Spinal cord (tissue), 10 donors: ENCODE measurements at places on chromosomes 13 and 19. TPM values are rescaled to one million over a fixed set of nuclear protein-coding genes. Genes with fewer than 3 reads are reported as not detected.

DNA sequence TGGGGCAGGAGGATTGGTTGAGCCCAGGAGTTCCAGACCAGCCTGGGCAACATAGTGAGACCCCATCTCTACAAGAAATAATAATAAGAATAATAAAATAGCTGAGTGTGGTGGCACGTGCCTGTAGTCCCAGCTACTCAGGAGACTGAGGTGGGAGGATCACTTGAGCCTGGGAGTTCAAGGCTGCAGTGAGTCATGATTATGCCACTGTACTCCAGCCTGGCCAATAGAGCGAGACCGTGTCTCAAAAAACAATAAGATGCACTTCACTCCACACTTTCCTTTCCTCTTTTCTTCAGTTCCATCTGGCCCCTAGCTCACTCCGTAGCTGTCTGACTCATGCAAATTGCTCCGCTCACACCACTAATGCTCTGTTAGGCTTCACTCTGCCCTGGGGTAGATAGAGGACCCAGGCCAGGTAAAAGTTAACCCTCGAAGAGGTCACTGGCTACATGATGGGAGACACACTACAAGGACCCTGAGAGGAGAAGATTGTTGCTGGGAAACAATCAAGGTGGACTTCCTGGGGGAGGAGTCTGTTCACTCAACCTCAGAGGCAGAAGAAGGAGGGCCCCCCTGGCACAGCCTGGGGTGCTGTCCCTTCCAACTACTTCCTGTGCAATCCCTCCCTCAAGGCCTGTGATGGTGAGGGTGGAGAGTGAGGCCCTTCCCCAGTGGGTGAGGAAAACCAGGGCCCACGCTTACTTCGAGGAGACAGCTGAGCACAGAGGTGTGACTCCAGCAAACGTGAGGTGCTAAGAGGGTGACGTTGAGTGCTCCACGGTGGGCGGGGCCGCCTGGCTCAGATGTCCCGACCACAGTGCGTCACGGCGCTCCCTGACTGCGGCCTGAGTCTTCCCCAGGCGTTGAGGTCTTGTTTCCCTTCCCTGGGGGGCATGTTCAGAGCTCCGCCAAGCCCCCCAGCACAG lies 8.8 kb upstream of the TNFSF9 start:
- DNase-seq, result no peak
- H3K36me3 ChIP-seq, result no peaks in the 10 kb centered on the region
- peaks cover 2% of the 10 kb centered on the region for H3K4me1 ChIP-seq
- no peak overlapping the region for H3K27ac ChIP-seq

- H3K27ac ChIP-seq, result no peak overlapping the region
- H3K36me3 ChIP-seq, result no peaks in the 10 kb centered on the region
- H3K4me1 ChIP-seq, result no peaks in the 10 kb centered on the region
- no peak for DNase-seq
- no peak overlapping the region for H3K4me3 ChIP-seq
Measured at GRCh38 chr13:111927181-111927540, 139.8 kb upstream of the SOX1 start.

DNA sequence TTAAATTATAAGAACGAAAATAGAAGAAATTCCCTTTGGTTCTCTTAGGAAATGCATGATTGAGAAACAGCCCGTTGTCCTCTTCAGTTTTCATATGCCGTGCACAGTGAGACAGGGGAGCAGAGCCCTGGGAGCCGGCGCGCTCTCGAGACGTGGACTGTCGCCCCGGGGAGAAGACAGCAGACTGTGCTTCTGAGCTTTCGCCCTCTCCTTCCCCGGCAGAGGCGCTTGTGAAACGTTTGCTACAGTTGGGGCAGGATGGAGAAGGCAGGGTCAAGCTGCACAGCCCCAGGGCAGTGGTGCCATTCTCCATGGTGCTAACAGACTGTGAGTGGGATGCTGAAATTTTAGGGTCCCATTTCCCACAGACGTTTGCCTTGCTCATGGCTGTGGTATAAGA lies 192.2 kb upstream of the KL start:
- no peaks in the 10 kb centered on the region for H3K36me3 ChIP-seq
- no peak for DNase-seq
- H3K4me1 ChIP-seq, result no peaks in the 10 kb centered on the region
- no peaks in the 10 kb centered on the region for H3K27me3 ChIP-seq

DNA sequence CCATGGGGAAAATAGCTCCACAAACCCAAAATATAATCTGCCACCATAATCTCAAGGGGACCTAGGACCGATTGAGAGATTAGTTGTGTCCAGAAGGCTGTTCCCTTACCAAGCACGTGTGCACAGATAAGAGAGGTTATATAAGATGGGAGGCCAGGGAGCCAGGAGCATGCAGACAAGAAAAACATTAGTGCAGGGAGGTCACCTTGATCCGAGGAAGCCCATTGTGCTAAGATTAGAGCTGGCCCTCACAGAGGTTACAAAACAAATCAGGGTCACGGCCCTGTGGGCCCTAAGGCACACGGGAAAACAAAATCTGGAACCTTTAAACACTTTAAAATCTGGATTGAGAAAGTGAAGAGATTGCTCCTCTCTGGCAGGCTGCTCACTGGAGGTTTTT lies 37.7 kb downstream of the RGCC start:
- peak; percentile 15 for DNase-seq
- no peaks in the 10 kb centered on the region for H3K36me3 ChIP-seq
- peaks cover 7% of the 10 kb centered on the region for H3K4me1 ChIP-seq
- H3K27ac ChIP-seq, result no peak overlapping the region

SIAH3 gene
- total RNA-seq, result 11.5 TPM

NBEA gene
- total RNA-seq, result 39.1 TPM

FAM216B gene
- 12.7 TPM for total RNA-seq

ZNF730 gene
- total RNA-seq, result 19.9 TPM

SCEL gene
- 0.10 TPM for total RNA-seq
